GM04503 (cell line): ENCODE measurements at places on chromosomes 7 and 10.

GRCh38 chr7:74262639-74263398 lies 8.6 kb upstream of the RFC2 start:
- no peak for DNase-seq

- DNase-seq: no peak
Observed at GRCh38 chr10:73043319-73043718, 53.3 kb downstream of the P4HA1 start.

- DNase-seq: no peak
Observed at GRCh38 chr10:121734589-121735045, 136.4 kb upstream of the FGFR2 start.

DNA sequence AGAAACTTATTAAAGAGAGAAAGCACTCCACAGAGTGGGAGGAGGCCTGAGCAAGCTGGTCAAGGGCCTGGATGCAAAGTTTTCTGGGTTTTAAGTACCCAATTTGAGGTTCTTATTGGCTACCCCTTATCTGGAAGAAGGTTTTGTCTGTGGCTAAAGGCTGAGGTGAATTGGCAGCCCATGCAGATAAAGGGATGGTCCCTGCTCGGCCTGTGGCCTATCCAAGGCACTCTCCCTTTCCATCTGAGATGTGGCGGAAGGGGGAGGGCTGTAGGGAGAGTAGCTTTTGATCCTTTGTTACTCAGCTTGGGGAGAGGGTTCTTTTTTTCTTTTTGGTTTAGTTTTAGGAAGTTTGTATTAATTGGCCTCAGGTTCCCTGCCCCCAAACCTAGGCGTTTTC lies 465.1 kb downstream of the ATRNL1 start:
- no peak for DNase-seq

- no peak for DNase-seq
Observed at GRCh38 chr7:130849604-130850003, 115.6 kb upstream of the KLF14 start.

DNA sequence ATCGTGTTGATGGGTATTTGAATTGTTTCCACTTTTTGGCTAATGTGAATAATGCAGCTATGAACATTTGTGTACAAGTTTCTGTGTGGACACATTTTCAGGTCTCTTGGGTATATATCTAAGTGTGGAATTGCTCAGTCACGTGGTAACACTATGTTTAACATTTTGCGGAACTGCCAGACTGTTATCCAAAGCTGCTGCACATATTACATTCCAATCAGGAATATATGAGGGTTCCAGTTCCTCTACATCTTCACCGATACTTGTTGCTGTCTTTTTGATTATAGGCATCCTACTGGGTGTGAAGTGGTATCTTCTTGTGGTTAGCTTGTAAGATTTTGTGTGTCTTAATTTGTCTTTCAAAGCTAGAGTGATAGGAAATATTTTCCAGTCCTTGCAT lies 6.8 kb downstream of the PTPN12 start:
- no peak for DNase-seq

- no peak for DNase-seq
Observed at GRCh38 chr10:6493521-6494441, 86.3 kb downstream of the PRKCQ start.
